HCT116 (cell line): ENCODE measurements at places on chromosomes 4 and X. TPM values are rescaled to one million over a fixed set of nuclear protein-coding genes. Genes with fewer than 3 reads are reported as not detected.

TAF7L gene
- total RNA-seq, result 0.22 TPM

RHOXF2B gene
- total RNA-seq, result not detected

DNA sequence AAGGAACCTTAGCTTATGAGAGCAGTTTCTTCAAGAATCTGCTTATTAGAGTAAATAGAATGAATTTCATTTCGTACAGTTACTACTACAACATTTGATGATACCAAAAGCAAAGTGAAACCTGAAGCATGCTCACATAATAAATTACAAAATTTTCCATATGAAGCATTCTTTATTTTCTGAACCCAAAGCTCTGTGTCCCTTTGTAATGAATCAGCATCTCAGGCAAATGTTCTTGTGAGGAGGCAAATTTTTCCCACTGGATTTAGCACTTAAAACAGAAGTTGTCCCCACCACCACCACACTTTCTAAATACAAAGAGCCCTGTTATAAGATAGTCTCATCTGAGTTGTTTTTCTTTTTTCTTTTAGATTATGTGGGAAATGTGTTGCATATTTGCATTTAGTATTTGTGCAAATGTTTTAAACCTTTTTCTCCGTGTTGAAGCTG is 70.7 kb upstream of the NFKB1 start:
- no peaks in the 10 kb centered on the region for H3K27me3 ChIP-seq
- no peak for DNase-seq
- peak overlapping the region; percentile 52; the same call in 1 of the 2 replicates for H3K27ac ChIP-seq
- H3K36me3 ChIP-seq, result no peaks in the 10 kb centered on the region
- peak overlapping the region; percentile 52 for H3K4me3 ChIP-seq

DNA sequence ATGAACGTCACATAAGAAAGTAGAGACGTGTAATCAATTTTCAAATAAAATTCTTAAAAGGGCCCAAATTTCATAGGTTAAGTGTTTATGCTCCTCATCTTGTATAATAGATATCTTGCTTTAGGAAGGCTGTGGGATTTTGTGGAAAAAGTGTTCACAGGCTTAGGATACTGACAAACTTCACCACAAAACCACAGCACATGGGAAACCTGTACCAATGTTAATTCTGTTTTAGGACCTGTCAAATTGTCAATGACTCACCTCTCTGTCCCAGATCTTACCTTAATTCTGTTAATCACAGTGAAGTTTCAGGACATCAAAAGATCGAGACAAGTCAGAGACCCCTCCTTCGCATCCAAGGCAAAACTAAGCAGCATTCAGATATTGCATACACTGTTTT is 24.2 kb downstream of the FGFBP1 start:
- H3K27me3 ChIP-seq, result no peaks in the 10 kb centered on the region
- H3K4me1 ChIP-seq, result peaks cover 36% of the 10 kb centered on the region
- H3K4me3 ChIP-seq, result no peak overlapping the region
- no peak overlapping the region for H3K27ac ChIP-seq
- no peak for DNase-seq
- no peaks in the 10 kb centered on the region for H3K36me3 ChIP-seq

GRCh38 chrX:9781941-9782340 is 4.3 kb upstream of the SHROOM2 start:
- H3K4me3 ChIP-seq, result no peak overlapping the region
- no peaks in the 10 kb centered on the region for H3K36me3 ChIP-seq
- H3K4me1 ChIP-seq, result peaks cover 15% of the 10 kb centered on the region; the same call in 1 of the 2 replicates
- no peaks in the 10 kb centered on the region for H3K27me3 ChIP-seq
- no peak overlapping the region for H3K27ac ChIP-seq
- DNase-seq, result peak; percentile 15

DNA sequence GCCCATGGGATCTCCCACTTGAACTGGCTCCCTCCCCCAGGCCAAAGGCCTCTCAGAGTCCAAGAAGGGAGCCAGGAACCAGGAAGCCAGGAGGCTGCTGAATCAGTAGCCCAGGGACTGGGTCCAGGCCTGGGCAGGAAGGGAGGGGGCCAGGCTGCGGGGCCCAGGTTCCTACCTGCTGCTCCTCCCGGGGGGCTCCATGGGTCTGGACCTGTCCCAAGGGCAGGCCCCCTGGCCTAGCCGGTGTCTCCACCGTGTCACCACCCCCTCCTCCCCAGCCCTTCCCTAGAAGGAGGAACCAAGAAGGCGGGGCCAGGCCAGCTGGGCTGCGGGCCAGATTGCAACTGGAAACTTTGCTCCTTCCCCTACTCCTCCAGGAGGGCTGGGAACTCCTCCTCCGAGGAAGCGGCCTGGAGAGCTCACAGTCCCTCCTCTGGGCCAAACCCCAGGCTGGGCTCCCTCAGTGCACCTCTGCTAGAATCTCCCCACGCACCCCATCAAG is at the start of gene IQSEC2:
Gene IQSEC2, minus strand, starts transcription at position 264 of the 502 bp plus-strand sequence.
- peaks cover 23% of the 10 kb centered on the region for H3K4me1 ChIP-seq
- peak; percentile 48 for DNase-seq
- H3K27me3 ChIP-seq, result no peaks in the 10 kb centered on the region
- H3K4me3 ChIP-seq, result peak within 1 kb of the TSS; percentile 63

RBM47 gene
- 22.2 TPM for total RNA-seq

ASMT gene
- total RNA-seq, result not detected

KIAA1210 gene
- total RNA-seq, result not detected

GRCh38 chr4:114019969-114020358 is 40.5 kb upstream of the ARSJ start:
- H3K27ac ChIP-seq, result no peak overlapping the region
- no peak overlapping the region for H3K4me3 ChIP-seq
- no peaks in the 10 kb centered on the region for H3K27me3 ChIP-seq
- no peak for DNase-seq
- H3K4me1 ChIP-seq, result peaks cover 5% of the 10 kb centered on the region; the same call in 1 of the 2 replicates

C1QTNF7 gene
- total RNA-seq, result not detected

DNA sequence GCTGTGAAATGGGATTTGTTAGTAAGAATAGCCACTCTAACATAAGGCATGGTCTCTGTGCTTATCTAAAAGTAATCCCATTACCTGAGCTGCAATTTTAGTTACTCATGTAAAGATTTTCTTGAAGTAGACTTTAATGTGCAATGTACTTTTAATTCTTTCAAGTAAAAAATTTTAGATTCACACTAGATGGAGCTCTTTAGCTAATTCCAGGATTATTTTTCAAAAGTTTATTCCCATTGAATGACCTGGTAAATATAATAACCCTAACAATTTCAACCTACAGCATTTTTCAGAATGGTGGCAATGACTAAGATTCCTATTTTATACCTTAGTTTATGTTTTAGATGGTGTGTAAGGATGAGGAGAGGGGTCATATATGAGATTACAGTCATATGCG is 18.1 kb downstream of the USP38 start:
- no peak for DNase-seq
- H3K27ac ChIP-seq, result no peak overlapping the region
- H3K27me3 ChIP-seq, result no peaks in the 10 kb centered on the region
- peaks cover 13% of the 10 kb centered on the region; the same call in 1 of the 2 replicates for H3K36me3 ChIP-seq
- H3K4me3 ChIP-seq, result no peak overlapping the region

- H3K36me3 ChIP-seq, result no peaks in the 10 kb centered on the region
- no peak overlapping the region for H3K27ac ChIP-seq
- no peak overlapping the region for H3K4me3 ChIP-seq
- no peaks in the 10 kb centered on the region for H3K4me1 ChIP-seq
- DNase-seq, result peak; percentile 32
Observed at GRCh38 chr4:147096667-147097604, 151.3 kb upstream of the TTC29 start.

DNA sequence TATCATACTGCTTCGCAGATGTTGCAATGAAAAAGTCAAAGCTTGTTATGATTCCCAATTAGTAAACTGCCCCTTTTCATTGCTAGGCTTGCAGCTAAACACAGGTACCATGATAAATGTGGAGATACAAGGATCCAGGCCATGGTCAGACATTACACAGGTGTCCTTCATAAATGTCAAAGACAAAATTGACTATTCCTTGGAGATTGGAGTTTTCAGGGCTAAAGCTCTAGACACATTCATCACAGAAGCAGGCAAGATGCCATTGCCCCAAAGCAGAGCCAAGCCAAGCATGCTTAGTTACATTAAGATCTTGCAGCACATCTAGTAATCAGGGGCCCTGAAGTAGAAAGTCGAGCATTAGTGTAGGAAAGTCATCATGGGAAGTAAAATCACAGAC is 111.3 kb upstream of the INTU start:
- H3K27me3 ChIP-seq, result no peaks in the 10 kb centered on the region
- no peak for DNase-seq
- no peaks in the 10 kb centered on the region for H3K36me3 ChIP-seq
- no peak overlapping the region for H3K4me3 ChIP-seq
- H3K4me1 ChIP-seq, result no peaks in the 10 kb centered on the region

DNA sequence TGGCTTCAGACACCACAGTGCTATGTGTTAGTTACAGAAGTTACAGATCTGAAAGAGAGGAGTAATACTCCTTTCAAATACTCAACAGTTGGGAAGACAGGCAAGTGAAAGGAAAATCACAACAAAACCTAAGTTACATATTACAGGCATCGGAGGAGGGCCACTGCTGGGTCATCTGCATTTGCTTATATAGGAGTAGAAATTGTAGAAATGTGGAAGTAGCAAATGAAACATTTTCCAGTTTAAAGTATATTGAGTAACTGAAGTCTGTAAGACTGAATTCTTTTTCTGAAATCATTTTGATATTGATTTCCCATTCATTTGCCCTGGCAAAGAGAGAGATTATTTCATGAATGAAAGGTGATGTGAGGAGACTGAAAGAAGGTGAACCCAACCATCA is 201.7 kb downstream of the SPRY1 start:
- H3K27ac ChIP-seq, result no peak overlapping the region
- no peaks in the 10 kb centered on the region for H3K4me1 ChIP-seq
- no peak for DNase-seq
- no peak overlapping the region for H3K4me3 ChIP-seq
- no peaks in the 10 kb centered on the region for H3K36me3 ChIP-seq

- H3K27ac ChIP-seq, result no peak overlapping the region
- DNase-seq, result no peak
- H3K4me3 ChIP-seq, result no peak overlapping the region
Observed at GRCh38 chrX:134792077-134792476, 133.8 kb upstream of the PLAC1 start.

F11 gene
- total RNA-seq, result not detected

FHDC1 gene
- 1.8 TPM for total RNA-seq

GRCh38 chr4:1031956-1032795 is 20.8 kb downstream of the FGFRL1 start:
- peaks cover 14% of the 10 kb centered on the region; the same call in 1 of the 2 replicates for H3K4me1 ChIP-seq
- H3K27ac ChIP-seq, result no peak overlapping the region
- H3K27me3 ChIP-seq, result no peaks in the 10 kb centered on the region

DNAAF6 gene
- total RNA-seq, result not detected

DNA sequence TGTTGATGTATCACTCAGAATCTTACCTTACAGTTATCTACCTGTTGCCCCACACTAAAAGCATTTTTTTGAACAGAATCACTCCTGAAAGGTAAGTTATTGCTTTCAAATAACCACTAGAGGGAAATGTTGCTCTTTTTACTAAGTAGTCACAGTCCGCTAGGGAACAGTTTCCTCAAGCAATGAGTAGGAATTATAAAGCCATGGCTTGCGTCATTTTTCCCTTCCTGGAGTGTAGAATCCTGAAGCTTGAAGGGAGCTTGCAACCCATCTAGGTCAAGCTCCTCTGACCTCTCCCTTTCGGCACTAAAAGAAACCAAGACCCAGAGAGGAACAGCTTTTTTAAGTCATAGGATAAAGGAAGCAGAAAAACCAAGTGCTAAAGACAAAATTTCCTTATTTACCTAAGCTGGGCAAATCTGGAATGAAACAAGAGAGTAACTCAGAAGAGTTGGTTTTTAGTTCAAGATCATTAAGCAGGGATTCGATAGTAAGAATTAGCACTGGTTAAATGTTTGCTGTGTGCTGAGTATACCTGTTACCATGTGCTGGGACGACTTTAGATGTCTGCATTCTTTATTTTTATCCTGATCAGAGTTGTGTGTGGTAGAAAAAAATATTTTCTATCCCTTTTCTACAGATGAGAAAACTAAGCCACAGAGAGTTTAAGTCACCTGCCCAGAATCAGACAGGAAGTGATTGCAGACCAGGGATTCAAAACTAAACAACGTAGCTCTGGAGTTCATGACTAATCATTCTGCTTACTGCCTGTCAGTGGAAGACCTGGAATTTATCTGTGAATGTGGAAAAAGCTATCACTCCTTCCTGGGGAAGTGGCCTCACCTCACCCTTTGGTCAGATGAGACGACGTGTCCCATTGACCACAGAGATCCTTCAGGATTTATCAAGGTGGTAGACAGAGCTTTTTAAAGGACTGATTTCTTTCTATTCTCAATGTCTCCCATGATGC is 631.5 kb downstream of the RAB28 start:
- 0 out of 2 replicates have a peak, but pooled peaks cover 9% of the 10 kb centered on the region for H3K27me3 ChIP-seq
- no peaks in the 10 kb centered on the region for H3K36me3 ChIP-seq
- peaks cover 4% of the 10 kb centered on the region; the same call in 1 of the 2 replicates for H3K4me1 ChIP-seq

ITM2A gene
- total RNA-seq, result not detected

DNA sequence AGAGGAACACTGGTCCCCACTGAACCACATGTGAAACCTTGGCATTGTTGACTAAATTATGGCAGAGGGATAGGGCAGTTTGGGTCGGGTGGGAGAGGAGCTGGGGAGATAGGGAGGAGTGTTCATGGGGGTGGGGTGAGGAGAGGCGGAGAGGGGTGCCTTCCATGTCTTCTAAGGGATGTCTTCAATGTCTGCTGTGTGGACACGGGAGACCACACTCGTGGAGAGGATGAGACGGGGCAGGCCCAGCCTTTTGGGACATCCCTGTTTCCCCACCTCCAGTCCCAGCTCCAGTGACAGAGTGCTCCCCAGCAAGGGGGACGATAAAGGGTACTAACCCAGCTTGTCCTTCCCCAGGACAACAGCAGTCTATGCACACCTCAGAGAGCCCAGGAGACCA is 146.4 kb upstream of the MAMLD1 start:
- H3K27ac ChIP-seq, result no peak overlapping the region
- H3K27me3 ChIP-seq, result no peaks in the 10 kb centered on the region
- H3K4me1 ChIP-seq, result no peaks in the 10 kb centered on the region
- no peak for DNase-seq
- H3K36me3 ChIP-seq, result no peaks in the 10 kb centered on the region

DNA sequence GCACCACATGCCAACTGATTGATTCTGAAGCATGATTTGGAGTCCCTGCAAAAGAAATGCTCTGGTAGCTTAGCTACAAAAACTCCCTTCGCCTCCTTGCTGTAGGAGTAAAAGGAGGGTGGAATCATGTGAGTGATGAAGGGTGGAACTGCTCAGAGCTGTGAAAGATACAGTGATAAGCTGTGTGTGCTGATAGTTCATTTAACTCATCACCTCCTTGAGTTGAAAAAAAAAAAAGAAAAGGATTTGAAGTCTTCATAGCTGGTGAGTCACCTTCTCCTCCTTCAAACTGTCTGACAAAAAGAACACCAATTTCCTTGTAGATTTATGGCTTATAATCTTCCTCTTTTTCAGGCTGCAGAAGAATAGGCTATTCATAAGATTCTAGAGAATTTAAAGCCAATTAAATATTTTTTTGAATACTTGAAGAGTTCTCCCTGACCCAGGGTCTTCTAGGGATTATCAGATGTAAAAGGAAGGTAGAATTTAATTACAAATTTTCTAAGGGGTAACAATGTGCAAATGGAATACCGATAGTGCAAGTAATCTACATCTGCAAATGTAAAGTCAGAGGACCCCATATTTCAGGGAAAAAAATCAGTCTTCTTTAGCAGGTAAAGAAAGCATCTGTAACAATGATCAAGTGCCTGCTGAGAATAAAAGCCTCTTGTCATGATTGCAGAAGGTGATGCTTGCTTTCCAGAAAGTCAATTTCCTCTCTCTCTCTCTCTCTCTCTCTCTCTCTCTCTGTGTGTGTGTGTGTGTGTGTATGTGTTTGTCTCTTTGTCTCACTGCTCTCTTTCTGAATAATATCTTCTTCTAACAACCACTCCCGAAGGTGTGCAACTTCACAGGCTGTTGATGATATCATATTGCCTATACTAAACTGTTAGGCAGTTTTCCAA is 208.8 kb upstream of the VEGFC start:
- H3K27ac ChIP-seq, result no peak overlapping the region
- no peak for DNase-seq
- H3K36me3 ChIP-seq, result no peaks in the 10 kb centered on the region
- H3K4me1 ChIP-seq, result no peaks in the 10 kb centered on the region
